ENCODE measurements at places on chromosomes 5 and 9.

DNA sequence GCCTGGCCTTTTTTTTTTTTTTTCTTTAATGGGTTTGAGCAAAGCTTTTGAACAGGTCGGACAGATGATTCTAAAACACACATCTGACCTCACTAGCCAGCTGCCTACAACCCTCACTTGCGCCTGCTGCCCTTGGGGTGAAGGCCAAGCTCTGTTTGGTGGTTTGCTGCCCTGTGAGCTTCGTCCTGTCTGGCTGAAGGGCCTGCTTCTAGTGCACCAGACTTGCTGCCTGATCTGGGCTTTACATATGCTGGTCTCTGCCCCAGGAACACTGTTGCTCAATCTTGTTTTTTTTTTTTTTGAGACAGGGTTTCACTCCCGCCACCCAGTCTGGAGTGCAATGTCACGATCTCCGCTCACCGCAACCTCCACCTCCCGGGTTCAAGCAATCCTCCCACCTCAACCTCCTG, 16.4 kb upstream of the DOLPP1 start:
- no peak for DNase-seq

DNA sequence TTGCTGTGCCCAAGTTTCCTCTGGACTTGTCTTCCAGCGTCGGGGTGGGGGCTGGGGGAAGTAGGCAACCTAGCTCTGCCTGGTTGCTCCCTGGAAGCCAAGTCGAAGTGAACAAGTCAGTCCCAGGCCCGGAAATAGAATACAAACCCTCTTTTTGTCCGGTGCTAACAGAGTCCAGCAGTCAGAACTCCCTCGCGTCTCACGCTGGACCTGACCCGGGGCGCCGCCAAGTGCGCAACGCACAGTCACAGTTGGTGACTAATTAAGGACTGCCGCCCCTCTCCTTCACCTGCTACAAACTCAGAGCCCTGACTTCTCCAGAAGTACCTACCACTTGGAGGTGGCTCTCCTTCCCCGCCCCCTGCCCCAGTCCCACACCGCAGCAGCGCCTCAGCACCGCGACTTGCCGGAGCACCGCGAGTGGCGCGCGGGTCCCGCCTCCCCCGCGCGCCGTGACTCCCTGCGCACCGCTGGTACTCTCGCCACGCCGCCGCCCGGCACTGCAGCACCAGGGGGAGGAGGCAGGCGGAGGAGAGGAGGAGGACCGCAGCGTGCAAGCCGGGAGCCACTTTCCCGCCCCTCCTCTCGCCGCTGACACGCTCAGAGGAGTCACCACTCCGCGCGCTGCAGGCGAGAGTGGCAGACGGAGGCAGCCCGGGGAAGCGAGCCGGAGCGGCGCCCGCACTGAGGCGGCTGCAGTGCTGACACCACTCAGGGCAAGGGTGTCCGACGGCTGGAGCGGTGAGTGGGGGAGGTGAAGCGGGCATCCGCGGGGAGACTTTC, at the start of gene SV2C:
Gene SV2C (plus strand): TSS at position 612 of the 783 bp plus-strand sequence. CDS start 48,368 bp downstream, outside the sequence.
- no peak for DNase-seq

- peak; percentile 75 for DNase-seq
Observed at GRCh38 chr9:35905051-35905781, 786 bp upstream of the HRCT1 start.

GRCh38 chr5:36599986-36600779, 6.2 kb upstream of the SLC1A3 start:
- no peak for DNase-seq

- DNase-seq = no peak
Observed at GRCh38 chr9:114718801-114719221, 36.8 kb upstream of the TEX48 start.

GRCh38 chr5:60514152-60514551, 185.8 kb downstream of the DEPDC1B start:
- no peak for DNase-seq

DNA sequence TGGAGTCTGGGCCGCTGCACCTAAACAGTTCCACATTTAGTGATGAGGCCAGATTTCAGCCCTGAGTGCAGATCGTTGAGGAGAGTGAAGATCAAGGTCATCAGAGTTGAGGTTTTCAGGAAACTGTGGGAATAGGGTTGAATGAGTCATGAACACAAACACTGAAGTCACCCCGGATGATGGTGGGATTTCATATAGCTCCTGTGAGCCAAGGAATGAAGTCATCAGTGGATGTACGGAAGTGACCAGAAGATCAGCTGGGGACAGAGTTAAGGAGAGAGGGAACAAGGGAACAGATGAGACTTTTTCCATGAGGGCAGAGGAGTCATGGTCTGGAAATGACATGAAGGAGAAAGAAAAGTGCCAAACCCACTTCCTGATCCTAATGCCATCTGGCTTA, 36.5 kb downstream of the PALM2AKAP2 start:
- DNase-seq = no peak

DNA sequence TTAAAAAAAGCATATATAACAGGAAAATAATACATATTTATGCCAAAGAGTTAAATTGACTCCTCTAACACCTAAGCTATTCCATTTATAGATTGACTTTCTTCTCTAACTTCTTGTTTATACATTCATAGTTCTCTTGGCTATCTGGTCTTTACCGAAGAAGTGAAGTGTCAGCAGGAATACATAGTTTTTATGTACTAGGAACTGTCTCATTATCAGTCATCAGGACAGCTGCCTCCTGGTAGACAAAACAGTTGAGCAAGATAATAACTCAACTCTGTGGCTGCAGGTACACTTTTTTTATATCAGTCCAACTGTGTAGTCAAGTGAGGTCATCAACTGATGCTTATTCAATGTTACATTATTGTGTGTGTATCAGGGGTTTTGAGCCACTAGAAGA, 1436.0 kb upstream of the NUDT12 start:
- no peak for DNase-seq

DNA sequence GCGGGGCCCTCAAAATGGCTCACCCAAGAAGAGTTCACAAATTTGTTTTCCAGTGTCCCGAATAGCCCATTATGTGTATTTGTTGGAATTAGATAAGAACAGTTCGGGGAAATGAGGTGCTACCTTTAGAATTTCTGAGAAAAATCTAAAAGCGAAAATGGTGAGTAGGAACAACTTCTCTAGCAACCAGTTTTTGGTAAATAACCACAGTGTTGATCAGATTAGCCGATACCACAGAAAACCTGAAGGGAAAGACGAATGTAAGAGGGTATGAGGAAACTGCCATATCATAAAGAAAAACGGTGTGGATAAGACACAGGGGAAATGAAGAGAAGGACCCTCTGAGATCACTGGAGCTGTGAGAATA, 31.0 kb downstream of the ADAM19 start:
- DNase-seq = no peak

DNA sequence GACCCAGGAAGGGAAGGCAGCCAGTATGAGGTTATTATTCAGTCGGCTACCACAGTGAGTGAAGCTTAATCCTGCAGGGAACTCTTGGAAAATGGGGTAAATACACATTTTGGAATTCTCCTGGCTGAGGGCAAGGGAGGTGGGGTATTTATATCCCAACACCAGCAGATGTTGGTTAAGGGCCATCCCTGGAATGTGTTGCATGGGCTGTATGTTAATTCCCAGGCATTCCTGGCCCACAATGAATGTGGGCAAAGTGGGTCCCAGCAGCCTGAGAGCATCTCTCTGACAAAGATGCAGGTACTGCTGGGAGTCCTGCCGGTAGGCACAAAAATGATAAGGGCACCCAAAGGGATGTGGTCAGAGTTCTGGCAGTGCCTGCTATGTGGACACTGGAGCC, 2.9 kb upstream of the GPRIN1 start:
- no peak for DNase-seq

DNA sequence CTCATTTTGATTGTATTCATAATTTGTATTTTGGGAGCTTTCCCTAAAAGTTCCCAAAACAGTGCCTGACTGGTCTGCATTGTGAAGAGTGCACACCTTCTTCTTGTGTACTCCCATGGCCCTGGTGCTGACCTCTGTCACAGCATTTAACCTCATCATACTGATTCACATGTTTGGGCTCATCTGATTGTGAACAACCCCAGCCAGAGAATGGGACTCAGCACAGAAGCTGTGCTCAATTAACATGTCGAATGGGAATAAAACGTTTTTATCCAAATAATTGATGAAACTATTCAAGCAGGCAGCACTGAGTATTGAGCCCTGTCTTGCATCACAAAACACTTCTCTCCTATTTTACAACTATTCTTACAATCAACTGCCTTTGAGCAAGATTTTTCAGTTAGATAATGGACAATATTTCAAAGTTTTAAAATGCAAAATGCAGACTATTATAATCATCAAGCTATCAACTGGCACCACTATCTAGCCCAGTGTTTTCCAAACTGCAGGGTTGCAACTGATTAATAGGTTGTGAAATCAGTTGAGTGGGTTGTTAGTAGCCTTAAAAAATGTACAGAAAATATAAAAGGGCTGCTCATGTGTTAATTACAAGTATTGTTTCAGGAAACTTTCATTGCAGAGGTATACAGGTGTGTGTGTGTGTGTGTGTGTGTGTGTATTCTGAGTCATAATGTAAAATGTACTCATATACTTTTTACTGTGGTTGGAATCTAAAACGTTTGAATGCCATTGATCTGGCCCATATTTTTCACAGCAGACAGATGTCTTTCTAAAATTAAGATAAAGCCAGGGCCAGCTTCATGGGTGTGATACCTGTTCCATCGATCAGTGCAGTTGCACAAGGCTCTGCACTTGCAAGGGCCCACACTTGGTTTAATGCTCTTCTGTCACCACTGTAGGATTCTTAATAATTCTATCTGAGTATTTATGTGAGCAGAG, 190.5 kb downstream of the PIK3R1 start:
- no peak for DNase-seq

DNA sequence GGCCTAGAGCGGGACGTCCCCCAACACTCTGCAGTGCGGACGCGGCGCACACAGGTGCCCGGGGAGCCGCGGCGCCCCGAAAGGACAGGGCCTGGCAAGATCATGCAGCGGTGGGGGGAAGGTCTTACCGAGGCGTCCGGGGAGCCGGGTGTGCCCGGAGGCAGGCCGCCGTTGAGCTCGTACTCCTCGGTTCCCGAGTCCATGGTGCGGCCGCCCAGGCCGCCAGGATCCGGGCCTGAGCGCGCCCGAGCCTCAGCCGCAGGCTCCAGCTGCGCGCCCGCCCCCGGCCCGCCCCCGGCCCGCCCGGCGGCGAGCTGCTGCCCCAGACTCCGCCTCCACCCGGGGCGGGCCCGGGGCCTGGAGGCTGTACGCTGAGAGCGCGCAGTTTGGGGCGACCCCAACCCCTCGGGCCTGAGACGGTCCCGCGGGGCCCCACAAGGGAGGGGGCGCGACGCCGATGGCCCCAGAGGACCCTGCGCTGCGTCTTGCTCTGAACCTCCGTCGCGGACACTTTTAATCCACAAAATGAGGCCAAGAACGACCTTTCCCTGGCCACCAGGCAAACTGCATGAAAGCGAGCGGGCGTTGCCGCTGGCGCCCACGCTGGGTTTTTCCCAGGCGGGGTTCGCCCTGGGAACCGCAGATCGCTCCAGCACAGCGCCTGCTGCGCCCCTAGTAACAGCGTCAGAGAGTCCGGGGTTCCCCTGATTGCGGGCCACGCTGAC, at the start of gene NINJ1:
Gene NINJ1 (minus strand): TSS at position 237 of the 725 bp plus-strand sequence. CDS start 34 bp downstream, at position 203.
- DNase-seq = no peak

DNA sequence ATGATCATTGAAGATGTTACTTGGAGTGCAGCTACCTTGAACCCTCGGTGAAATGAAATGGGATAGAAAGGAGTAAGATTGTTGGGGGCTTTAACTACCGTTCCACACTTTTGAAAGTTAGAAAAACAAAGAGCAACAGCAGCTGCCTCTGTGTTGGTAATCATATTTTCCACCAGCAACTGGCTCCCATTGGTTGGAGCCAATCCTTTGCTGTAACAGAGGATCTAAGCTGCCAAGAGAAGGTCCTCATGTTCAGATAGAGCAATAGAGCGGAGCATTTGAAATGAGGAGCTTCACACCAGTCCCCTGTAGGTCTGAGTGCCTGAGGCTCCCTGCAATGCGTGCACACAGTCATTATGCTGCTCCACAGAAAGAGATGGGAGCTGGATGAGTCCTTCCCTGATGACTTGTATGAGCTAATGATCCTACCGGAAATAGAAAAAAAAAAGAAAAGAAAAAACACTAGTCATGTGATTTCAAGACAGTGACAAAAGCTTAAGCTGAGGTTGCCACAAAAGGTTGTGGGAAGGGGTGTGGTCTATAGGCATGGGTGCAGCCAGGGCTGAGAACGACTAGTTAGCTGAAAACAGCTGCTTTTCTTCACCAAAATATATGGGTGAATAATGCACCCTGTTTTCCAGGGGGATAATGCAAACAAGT, 300.7 kb downstream of the MLLT3 start:
- DNase-seq = no peak

- no peak for DNase-seq
Observed at GRCh38 chr9:76371901-76372300, 22.3 kb downstream of the RFK start.

GRCh38 chr5:170186156-170186555, 46.6 kb upstream of the C5orf58 start:
- DNase-seq = no peak

- DNase-seq = no peak
Observed at GRCh38 chr5:59351076-59351794, 542.3 kb downstream of the PDE4D start.

DNA sequence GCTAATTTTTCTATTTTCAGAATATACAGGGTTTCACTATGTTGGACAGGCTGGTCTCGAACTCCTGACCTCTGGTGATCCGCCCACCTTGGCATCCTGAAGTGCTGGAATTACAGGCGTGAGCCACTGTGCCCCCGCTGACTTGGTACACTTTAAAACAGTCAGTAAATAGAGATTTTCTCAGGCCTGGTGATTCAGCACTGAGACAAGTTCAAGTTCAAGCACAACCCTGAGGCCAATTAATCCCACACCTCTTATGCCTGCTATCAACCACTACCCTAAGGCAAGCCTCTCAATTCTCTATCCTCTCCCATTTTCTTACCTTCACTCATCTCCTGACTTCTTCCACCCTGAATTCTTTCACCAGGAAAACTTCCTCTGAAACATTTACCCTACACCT, 18.9 kb downstream of the MUSK start:
- DNase-seq = no peak

- no peak for DNase-seq
Observed at GRCh38 chr5:10655972-10656830, 92.3 kb downstream of the ANKRD33B start.

DNA sequence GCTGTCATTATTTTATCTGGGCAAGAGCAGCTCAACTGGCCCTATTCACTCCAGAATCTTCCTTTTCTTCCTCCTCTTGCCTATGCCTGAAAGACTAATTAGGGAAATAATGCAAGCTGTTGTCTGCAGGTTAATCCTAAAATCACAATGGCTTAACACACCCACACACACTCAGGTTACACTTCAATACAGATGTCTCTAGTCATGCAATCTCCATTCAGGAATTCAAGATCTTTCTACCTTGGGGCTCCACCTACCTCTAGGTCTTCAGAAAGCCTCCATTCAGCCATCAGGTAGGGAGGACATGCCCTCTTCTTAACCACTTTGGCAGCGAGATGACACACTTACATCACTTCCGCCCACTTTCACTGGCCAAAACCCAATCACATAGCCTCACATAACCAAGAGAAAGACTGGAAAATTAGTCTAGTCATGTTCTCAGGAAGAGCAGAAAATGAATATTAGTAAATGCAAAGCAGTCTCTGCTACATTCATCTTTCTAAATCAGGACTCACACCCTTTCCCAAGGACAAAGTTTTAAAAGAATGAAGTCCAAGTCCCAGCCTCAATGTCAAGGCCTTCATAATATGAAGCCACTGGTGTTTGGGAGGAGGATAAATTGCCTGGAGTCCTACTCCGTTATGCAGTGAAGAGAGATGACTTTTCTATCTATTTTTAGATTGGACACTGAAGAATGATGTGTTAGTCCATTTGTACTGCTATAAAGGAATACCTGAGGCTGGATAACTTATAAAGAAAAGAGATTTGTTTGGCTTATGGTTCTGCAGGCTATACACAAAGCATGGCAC, 428.1 kb downstream of the EFNA5 start:
- DNase-seq = no peak
